ENCODE measurements at places on chromosomes 2 and 18. TPM values are rescaled to one million over a fixed set of nuclear protein-coding genes. Genes with fewer than 3 reads are reported as not detected.

DNA sequence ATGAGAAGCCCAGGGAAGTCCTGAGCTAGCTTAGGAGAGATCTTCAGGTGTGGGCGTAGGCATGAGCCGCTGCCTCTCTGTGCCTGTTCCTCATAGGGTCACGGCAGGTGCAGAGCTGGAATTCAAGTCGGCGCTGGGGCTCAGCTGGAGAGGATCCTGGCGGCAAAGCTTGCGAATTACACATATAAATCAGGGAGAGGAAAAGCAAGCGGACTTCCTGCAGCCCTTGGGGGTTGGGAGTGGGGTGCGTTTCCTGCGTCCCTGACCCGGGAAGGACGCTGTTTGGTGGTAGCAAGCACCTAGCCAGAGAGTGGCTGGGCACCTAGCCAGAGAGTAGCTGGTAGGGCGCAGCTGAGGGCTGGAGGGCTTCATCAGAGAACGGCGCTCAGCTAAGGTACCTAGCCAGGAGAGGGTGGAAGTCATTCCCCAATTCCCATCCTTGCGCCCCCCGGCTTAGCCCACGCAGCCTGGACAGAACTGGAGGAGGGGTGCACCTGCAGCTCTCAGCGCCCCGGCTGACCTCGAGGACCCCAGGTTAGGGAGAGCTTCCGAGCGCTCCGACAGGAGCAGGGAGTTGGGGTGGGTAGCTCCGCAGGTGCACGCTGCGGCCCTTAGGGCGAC is 459 bp upstream of the EFR3B start:
- DNase-seq = peak; percentile 71
- peak overlapping the region; percentile 75 for H3K4me3 ChIP-seq
- no peaks in the 10 kb centered on the region for H3K36me3 ChIP-seq
- H3K27me3 ChIP-seq = peaks cover 32% of the 10 kb centered on the region
- no peak overlapping the region for H3K27ac ChIP-seq
- H3K4me1 ChIP-seq = peaks cover 35% of the 10 kb centered on the region

DNA sequence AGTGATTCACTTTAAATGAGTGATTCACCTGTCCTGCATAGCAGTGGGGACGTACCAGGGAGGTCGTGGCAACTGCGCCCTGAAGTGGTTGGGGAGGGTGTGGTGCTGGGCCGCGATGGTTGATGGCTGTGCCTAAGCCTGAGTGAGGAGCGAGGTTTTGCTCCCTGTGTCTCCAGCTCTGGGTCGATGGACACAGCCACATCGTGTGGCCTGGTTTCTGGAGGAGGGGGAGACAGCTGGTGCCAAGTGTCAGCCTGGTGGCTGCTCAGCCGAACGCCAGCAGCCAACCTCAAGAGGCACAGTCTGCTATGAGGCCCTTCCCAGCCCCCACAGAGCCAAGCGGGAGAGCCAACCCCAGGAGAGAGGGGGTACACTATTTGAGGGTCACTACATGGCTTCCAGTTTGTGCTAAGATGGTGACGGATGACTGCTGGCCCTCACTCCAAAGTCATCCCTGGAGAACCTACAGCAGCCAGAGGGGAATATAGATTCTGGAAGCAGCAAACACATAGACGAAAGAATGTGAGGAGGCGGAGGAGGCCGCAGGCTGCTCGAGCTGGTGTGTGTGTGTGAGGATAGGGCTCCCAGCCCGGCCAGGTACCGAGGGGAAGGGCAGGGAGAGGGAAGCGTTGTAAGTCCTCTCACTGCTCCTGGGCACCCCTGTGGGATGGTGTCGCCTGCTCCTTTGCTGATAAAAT is 58.6 kb upstream of the OTOF start:
- no peak for DNase-seq
- no peaks in the 10 kb centered on the region for H3K36me3 ChIP-seq
- no peak overlapping the region for H3K27ac ChIP-seq
- H3K4me1 ChIP-seq = no peaks in the 10 kb centered on the region
- H3K27me3 ChIP-seq = peaks cover 17% of the 10 kb centered on the region

GRCh38 chr2:210428393-210429179 is 48.0 kb downstream of the LANCL1 start:
- H3K36me3 ChIP-seq = no peaks in the 10 kb centered on the region
- H3K27me3 ChIP-seq = no peaks in the 10 kb centered on the region
- no peak for DNase-seq
- no peak overlapping the region for H3K27ac ChIP-seq
- no peak overlapping the region for H3K4me3 ChIP-seq

DNA sequence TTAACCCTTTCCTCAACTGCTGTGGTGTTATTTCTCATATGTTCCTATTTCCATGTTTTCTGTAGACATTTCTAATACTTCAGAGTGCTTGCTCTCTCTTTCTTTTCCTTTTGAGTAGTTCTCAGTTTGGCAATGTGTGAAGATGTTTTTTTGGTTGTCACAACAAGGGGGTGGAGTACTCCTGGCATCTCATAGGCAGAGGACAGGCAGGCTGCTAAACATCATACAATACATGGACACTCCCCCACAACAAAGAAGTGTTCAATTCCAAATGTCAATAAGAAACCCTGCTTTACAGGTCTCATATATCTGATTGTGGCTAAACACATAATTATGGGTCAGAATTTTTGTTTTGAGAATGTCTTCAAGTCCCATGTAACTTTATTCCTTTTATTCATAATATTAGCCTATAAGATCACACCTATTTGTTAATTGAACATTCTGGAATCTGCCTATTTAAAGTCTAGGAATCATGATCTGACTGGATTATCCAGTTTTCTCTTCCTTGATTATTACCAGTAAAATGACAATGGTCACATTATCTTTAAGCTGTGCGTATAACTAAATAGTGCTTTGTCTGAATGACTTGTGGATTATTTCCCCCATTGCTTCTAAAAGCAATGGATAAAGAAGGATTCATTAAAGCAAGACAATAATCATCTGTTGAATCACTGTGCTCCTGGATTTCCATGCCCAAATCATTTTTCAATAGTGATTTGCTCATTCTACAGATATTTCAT is 46.8 kb upstream of the ITPRID2 start:
- H3K27ac ChIP-seq = no peak overlapping the region
- H3K27me3 ChIP-seq = no peaks in the 10 kb centered on the region
- no peak overlapping the region for H3K4me3 ChIP-seq
- no peaks in the 10 kb centered on the region for H3K36me3 ChIP-seq
- no peak for DNase-seq
- H3K4me1 ChIP-seq = no peaks in the 10 kb centered on the region

DNA sequence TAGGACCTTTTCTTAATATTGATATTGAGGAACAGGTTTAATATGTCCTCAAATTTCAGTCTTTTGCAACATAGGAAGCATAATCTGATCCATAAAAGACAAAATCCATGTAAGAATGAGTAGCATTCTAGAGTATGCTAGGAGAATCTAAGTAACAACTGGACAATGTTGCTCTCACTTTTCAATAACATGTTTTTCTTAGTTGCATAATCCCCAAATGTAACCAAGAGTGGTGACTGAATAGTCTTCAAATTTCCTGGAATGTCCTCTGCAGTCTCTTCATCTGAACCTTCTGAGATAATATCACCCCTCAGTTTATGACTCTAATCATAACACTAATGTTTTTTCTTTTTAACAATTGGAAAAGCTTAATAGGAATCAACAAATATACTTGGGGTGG is 110.0 kb upstream of the ZEB2 start:
- H3K27ac ChIP-seq = no peak overlapping the region
- no peak for DNase-seq
- no peaks in the 10 kb centered on the region for H3K36me3 ChIP-seq
- peaks cover 11% of the 10 kb centered on the region for H3K4me1 ChIP-seq

GRCh38 chr2:20491739-20492531 is 45.1 kb downstream of the RHOB start:
- no peak overlapping the region for H3K4me3 ChIP-seq
- H3K27me3 ChIP-seq = no peaks in the 10 kb centered on the region
- H3K27ac ChIP-seq = no peak overlapping the region
- no peaks in the 10 kb centered on the region for H3K36me3 ChIP-seq

DNA sequence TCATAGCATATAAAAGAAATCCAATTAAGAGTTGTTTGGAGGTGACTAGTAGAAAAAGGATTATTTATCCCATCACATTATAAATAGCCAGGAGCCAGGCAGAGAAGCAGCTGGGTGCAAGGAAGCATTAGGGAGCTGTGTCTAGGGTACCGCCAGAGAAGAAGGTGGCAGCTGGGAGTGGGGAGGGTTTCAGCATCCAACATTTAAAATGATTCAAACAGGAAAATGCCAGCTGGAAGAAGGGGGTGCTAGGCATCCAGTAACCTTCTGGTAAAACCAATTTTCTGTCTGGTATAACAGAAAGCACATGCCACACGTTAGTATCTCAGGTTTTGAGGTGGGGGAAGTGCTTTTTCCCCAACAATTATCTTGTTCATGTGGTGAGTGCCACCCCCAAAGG is 452.4 kb downstream of the ZEB2 start:
- no peak overlapping the region for H3K27ac ChIP-seq
- no peaks in the 10 kb centered on the region for H3K4me1 ChIP-seq
- H3K4me3 ChIP-seq = no peak overlapping the region
- DNase-seq = no peak
- no peaks in the 10 kb centered on the region for H3K36me3 ChIP-seq

- H3K27me3 ChIP-seq = no peaks in the 10 kb centered on the region
- H3K36me3 ChIP-seq = no peaks in the 10 kb centered on the region
- H3K4me1 ChIP-seq = peaks cover 3% of the 10 kb centered on the region
- no peak overlapping the region for H3K4me3 ChIP-seq
These were observed 302.3 kb upstream of the VWC2L start for GRCh38 chr2:214108598-214108997.

- H3K27ac ChIP-seq = no peak overlapping the region
- H3K27me3 ChIP-seq = no peaks in the 10 kb centered on the region
- DNase-seq = peak; percentile 29
- H3K4me3 ChIP-seq = no peak overlapping the region
- H3K36me3 ChIP-seq = no peaks in the 10 kb centered on the region
- peaks cover 29% of the 10 kb centered on the region for H3K4me1 ChIP-seq
These were observed 137.2 kb downstream of the TFCP2L1 start for GRCh38 chr2:121147766-121148165.

- H3K27me3 ChIP-seq = no peaks in the 10 kb centered on the region
- H3K4me1 ChIP-seq = no peaks in the 10 kb centered on the region
- no peak for DNase-seq
- no peak overlapping the region for H3K27ac ChIP-seq
- no peak overlapping the region for H3K4me3 ChIP-seq
These were observed 71.1 kb downstream of the MGAT5 start for GRCh38 chr2:134324947-134325346.

SALL3 gene
- not detected for total RNA-seq

PRKD3 gene
- 27.5 TPM for total RNA-seq

GRCh38 chr2:46051085-46051484 is 246.1 kb upstream of the EPAS1 start:
- no peaks in the 10 kb centered on the region for H3K4me1 ChIP-seq
- DNase-seq = no peak
- H3K27ac ChIP-seq = no peak overlapping the region
- no peak overlapping the region for H3K4me3 ChIP-seq
- 0 out of 2 replicates have a peak, but pooled peaks cover 6% of the 10 kb centered on the region for H3K36me3 ChIP-seq
- H3K27me3 ChIP-seq = no peaks in the 10 kb centered on the region

GRCh38 chr2:18991177-18992168 is 366.9 kb downstream of the OSR1 start:
- peak overlapping the region; percentile 87 for H3K27ac ChIP-seq
- H3K4me3 ChIP-seq = peak overlapping the region; percentile 16
- H3K27me3 ChIP-seq = no peaks in the 10 kb centered on the region
- H3K36me3 ChIP-seq = no peaks in the 10 kb centered on the region
- peaks cover 44% of the 10 kb centered on the region for H3K4me1 ChIP-seq
- peak; percentile 88 for DNase-seq

DNA sequence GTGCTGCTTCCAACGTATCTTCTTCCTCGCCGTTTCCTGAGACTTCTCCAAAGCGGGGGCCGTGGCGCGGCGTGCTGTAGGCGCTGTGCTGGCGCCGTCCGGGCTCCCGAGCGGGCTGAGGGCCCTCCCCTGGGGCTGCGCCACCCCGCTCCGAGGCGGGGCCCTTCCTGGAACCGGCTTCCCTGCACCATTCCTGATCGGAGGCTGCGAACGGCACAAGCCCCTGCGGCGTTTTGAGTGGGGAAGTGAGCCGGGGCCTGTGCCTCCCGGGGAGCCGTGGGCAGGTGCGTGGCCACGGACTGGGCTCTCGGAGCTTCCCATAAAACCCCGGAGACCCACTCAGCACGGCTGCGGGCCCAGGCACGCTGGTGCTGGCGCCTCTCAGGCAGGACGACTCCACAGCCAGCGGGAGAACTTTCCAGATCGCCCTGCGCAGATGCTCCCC is 74.7 kb downstream of the PSMG2 start:
- H3K4me1 ChIP-seq = no peaks in the 10 kb centered on the region
- no peak for DNase-seq
- H3K4me3 ChIP-seq = no peak overlapping the region
- no peaks in the 10 kb centered on the region for H3K27me3 ChIP-seq
- H3K36me3 ChIP-seq = no peaks in the 10 kb centered on the region
- no peak overlapping the region for H3K27ac ChIP-seq

C2orf15 gene
- total RNA-seq = 16.9 TPM

- no peak for DNase-seq
- H3K4me3 ChIP-seq = no peak overlapping the region
- H3K27ac ChIP-seq = no peak overlapping the region
- H3K36me3 ChIP-seq = no peaks in the 10 kb centered on the region
- H3K4me1 ChIP-seq = no peaks in the 10 kb centered on the region
These were observed 117.8 kb downstream of the NFATC1 start for GRCh38 chr18:79513381-79514081.

CNOT9 gene
- total RNA-seq = 46.0 TPM

DNA sequence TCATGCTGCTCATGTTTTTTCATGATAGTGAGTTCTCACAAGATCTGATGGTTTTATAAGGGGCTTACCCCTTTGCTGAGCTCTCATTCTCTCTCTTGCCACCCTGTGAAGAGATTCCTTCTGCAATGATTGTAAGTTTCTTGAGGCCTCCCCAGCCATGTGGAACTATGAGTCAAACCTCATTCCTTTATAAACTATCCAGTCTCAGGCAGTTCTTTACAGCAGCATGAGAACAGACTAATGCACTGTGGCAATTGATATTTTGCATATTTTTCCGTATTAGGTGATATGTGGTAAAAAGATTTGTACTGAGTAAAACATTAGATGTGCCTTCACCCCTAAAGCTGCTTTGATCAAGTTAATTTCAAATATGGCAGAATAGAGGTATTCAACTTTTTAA is 48.8 kb downstream of the RAB27B start:
- no peak overlapping the region for H3K27ac ChIP-seq
- H3K4me1 ChIP-seq = peaks cover 15% of the 10 kb centered on the region
- H3K36me3 ChIP-seq = peaks cover 5% of the 10 kb centered on the region
- H3K4me3 ChIP-seq = no peak overlapping the region

Measured in PC-9 (cell line).